ENCODE measurements at places on chromosomes 3 and 15.

DNA sequence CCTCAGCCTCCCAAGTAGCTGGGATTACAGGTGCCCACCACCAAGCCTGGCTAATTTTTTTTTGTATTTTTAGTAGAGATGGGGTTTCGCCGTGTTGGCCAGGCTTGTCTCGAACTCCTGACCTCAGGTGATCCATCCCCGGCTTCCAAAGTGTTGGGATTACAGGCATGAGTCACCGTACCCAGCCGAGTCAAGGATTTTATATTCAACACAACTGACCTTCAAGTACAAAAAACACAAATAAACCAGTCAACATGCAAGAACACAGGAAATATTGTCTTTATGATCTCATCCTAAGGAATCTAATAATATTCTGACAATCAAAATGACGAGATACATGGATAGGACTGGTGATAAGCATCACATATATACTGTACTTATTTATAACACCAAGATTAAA is 37.9 kb downstream of the TJP1 start:
- DNase-seq = no peak

- no peak for DNase-seq
These were observed 67.2 kb downstream of the PEX5L start for GRCh38 chr3:179969525-179969924.

DNA sequence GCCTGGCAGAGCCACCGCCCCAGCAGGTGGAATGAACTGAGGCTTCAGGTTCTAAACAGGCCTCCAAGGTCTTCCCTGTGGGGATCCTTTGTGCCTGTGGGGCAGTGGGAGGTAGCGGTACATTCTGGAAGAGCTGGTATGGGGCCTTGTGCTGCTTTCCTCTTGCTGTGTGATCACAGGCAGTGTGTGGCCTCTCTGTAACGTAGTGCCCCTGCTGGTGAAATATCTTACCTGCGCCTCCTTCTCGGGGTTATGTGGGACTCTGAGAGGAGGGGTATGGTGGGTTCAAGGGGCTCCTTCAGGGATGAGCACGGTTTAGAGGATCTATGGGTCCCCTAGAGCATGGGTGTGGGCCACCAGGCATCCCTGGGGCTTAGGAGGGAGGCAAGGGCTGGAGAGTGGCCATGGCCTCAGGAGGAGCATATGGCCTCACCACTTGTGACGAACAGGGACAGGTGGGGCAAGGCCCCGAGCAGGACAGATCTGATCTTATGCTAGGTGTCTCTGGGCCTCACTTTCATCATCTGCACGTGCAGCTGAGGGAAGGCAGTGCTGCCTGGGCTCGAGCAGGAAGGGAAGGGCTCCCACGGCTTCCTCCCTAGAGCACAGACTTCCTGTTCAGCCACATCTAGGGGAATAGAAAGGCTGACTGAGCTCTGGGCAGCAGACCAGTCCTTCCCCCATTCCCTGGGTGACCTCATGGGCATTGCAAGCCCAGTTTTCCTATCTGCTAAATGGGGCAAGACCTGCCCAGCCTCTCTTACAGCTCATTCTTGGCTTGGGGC is 1.9 kb upstream of the ALS2CL start:
- DNase-seq = peak; percentile 75

- no peak for DNase-seq
These were observed 3.1 kb downstream of the CIAO2A start for GRCh38 chr15:64090527-64090926.

DNA sequence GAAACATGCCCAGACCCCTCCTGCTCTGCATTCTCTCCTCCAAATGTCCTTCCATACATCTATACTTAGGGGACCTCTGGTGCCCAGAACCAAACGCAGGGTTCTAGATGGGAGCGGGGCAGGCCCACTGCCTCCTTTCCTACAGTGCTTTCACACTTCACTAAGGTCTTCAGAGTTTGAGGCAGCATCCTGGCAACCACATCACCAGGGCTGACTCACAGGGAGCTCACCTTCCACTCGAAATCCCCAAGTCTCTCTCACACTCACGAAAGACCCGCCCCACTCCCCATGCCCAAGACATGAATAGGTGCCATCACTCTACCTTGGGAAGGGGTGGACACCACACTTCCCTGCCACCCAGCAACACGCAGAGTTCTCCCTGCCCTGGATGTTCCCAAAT is 18.9 kb downstream of the HOMER2 start:
- no peak for DNase-seq

DNA sequence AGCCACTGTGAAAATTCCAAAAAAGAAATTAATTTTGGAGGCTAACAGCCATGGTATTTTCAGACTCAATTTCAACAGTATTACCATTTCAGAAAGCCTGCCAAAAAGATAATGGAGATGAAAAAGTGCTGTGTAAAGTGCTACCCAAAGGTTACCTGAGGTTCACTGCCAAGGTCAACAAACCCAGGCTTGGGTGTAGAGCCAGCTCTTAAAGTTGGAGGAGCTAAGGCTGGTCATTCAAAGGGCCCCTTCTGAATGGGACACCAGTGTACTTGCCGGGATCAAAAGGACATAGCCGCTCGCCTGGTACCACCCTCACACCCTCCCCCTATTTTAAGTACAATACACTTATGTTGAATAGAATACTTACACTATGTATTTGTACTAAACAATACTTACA is 64.5 kb downstream of the ETV5 start:
- no peak for DNase-seq

GRCh38 chr3:123410149-123410515 is 38.8 kb downstream of the ADCY5 start:
- no peak for DNase-seq

GRCh38 chr3:48656061-48656840 is 6.4 kb downstream of the CELSR3 start:
- DNase-seq = peak; percentile 77

- DNase-seq = no peak
These were observed 39.6 kb downstream of the GPR160 start for GRCh38 chr3:170077361-170077760.

DNA sequence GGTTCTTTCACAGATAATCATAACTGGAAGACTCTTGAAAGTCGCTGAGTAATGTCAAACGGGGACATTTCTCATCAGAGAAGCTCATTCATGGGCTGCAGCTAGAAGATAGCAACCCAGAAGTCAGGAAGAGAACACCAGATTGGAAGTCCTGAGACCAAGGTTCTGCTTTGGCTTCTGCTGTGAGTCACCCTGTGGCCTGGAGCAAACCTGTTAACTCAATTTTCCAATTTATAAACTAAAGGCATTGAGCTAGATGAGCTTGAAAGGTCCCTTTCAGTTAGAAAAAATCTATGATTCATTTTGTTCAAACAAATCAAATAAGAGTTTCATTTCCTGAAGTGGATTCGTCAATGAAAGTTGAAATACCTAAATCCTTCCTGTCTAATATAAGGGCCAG is 402.2 kb downstream of the EPHB1 start:
- DNase-seq = no peak

DNA sequence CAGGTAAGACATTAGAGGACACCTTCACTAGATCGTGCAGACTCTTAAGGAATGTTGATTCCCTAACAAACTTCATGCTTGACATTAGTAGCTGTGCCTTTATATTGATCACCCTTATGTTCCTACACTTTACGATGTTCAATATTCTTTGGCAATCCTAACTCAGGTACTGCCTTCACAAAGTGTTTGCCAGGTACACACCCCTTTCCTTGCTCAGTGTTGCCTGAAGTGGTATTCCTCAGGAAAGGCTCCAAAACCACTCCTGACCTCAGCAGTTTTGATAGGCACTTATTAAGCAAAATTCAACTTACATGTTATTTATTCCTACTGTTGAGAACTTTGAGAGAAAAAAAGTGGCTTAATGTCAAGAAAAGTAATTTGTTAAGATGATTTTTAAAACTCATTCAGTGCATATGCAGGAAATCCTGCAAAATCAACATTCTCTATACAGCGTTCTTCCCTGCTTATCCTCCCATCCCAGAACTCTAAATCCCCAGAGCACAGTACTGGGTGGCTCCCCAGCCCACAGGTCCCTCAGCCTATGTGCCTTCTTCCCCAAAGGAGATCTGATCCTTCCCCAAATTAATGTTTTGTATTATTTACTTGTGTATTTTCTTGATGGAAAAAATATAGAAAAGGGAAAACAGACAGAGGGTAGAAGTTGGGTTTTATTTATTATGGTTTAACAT is 260.7 kb downstream of the MECOM start:
- DNase-seq = no peak

- DNase-seq = no peak
These were observed 376.3 kb downstream of the PDCD6IP start for GRCh38 chr3:34174740-34175139.

GRCh38 chr15:67818464-67818863 is 6.8 kb upstream of the SKOR1 start:
- no peak for DNase-seq

DNA sequence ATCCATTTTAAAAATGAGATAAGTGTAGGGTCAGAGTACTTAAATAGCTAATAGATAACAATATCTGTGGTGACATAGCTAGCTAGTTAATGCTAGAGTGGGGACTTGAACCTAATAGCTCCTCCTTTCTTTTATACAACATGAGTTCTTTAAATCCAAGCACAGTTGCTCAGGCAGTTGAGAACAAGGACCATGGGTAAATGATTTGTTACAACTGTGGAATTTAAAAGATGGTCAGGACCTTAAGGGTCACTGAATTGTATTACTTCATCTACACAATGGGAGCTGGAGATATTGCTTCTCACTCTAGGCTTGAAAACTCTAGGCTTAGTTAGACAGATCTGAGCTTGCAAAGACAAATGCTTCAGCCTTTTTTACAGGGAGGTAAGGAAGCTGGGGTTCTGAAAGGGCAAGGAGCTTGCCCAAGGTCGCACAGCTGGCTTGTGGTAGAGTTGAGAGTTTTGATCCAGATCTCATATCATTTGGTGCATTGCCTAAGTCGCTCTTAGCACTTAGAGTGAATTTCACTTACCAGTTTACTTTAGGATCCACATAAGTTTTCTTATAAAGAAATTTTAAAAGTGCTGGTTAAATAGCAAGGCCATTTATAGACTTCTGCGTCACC is 90.2 kb downstream of the EDEM1 start:
- DNase-seq = no peak

GRCh38 chr15:59008086-59008485 is 20.6 kb downstream of the RNF111 start:
- no peak for DNase-seq

GRCh38 chr3:17579289-17580031 is 163.0 kb downstream of the TBC1D5 start:
- no peak for DNase-seq

DNA sequence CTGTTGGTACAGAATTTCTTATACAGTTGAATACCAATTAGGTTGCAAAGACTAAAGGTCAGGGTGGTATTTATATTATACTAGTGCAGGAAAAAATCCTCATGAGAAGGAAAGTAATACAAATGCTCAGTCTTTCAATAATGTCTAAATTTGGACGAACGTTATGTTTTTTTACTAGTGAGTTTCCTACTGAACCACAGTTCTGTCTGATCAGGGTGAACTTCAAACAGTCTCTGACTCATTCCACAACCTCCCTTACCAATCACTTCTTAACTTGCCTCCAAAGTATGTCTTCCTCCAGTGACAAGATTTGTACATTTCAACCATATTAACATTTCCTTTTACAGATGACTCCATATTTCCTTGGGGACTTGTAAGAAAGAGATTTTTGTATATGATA is 3.4 kb downstream of the TMEM212 start:
- no peak for DNase-seq

DNA sequence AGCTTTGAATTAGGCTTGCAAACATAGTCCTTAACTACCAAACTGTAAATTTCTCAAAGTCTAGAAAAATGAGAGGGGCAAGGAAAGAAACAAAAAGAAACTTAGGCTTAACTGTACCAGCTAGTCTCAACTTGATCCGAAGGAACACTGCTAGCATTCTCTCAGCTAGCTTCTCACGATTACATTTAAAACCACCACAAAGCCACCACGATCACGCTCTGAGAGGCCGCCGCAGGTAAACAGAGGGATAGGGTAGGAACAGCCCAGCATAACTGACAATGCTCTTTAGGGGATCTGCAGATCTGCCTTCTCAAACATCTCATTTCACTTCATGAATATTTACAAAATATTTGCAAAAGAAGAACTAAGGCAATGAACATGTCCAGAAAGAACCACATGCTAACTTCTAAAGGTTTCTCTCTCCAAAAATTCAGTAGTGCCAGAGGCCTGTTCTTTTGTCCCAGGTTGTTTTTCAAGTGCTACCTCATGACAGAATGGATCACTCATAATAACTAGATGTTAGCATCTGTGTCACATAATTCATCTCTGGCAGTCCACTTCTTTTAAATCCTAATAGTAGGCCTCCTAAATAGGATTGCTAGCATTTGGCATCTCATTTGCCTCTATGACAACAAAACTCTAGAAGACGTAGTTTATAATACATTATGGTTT is 18.9 kb downstream of the VGLL4 start:
- DNase-seq = no peak

DNA sequence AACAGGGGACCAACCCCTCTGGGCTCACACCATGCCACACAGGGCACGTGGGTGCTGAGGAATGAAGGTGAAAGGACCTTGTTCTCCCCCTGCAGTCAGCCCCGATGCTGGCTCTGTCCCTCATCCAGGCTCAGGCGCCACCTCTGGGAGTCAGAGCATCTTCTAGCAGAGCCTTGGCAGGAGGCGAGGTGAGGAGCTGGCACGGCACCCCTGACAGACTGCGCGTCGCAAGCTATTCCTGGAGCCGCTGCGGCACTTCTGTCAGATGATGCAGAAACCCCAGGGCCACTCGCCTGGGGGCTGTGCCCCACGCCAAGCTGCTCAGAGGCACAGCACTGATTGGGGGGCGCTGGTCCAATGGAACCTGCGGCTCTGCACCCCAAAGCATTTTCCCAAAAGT is 62.0 kb downstream of the MGLL start:
- no peak for DNase-seq

DNA sequence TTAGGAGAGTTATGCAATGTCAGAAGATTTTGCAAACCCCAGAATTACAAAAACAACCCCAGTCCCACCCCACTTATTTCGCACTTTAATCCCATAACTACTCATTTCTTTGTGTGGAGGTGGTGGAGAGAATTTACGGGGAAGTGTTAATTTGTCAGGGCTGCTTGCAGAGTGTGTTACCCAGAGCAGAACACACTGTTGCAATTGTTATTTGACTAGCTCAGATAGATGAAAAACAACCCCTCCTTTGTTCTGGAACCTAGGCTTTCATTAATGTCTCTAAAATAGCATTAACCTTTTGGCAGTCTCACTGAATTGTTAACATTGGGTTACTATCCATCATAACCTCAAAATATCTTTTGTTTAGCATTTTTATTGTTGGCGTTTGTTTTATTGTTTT is 55.8 kb upstream of the MINAR1 start:
- no peak for DNase-seq

- DNase-seq = peak; percentile 13
These were observed 66.6 kb upstream of the LARS2 start for GRCh38 chr3:45321607-45322391.

- no peak for DNase-seq
These were observed 251.7 kb upstream of the GOLGA6L4 start for GRCh38 chr15:83983634-83984458.

Measured in tongue (tissue), 3 donors.